ENCODE measurements at places on chromosomes 5 and 9.

- no peak for DNase-seq
Measured at GRCh38 chr9:34253460-34253837, 74.6 kb downstream of the UBAP1 start.

DNA sequence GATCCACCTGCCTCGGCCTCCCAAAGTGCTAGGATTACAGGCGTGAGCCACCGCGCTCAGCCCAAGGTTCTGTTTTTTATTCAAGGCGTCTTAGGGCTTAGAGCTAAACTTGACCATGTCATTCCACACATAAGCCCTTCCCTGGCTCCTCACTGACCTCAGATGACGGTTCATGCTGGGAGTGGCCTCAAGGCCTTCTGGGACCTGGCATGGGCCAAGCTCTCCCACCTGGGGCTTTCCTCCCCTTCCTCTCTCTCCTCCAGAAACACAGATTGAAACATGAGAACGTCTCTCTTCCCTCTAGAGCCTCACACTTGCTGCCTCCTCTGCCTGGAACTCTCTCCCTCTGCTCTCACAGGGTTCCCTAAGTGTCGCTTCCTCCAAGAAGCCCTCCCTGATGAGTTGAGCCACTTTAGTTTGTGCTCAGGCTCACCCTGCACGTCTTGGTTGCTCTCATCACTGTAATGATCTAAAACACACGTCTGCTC lies 155.6 kb upstream of the IER5L start:
- DNase-seq = no peak

GRCh38 chr9:123483191-123483803 lies 127.3 kb downstream of the CRB2 start:
- DNase-seq = no peak

GRCh38 chr9:72485821-72486593 lies 35.4 kb upstream of the TMC1 start:
- DNase-seq = no peak

GRCh38 chr5:122259995-122260394 lies 52.0 kb upstream of the SNCAIP start:
- DNase-seq = no peak

DNA sequence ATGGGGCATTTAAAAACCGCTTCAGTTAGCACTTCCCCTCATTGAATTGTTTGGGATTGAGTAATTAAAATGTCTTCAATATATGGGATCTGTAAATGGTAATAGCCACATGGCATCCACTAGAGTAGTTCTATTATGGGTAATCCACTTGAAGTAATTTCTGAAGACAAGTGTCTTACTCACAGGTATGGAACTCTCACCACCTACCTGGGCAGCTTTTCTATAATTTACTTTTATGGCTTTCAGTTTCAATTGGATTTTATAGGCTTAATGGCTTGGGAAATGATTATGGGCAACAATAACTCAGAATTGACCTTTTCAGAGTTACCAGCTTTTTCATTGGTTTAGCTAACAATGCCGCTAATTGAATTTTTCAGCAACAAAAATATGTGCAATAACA lies 597.9 kb downstream of the PTPRD start:
- no peak for DNase-seq

- no peak for DNase-seq
Measured at GRCh38 chr9:83027153-83027891, 35.6 kb downstream of the RASEF start.

- DNase-seq = no peak
Measured at GRCh38 chr9:91282292-91282691, 79.4 kb downstream of the AUH start.

- DNase-seq = no peak
Measured at GRCh38 chr9:116190637-116191396, 37.2 kb downstream of the PAPPA start.

DNA sequence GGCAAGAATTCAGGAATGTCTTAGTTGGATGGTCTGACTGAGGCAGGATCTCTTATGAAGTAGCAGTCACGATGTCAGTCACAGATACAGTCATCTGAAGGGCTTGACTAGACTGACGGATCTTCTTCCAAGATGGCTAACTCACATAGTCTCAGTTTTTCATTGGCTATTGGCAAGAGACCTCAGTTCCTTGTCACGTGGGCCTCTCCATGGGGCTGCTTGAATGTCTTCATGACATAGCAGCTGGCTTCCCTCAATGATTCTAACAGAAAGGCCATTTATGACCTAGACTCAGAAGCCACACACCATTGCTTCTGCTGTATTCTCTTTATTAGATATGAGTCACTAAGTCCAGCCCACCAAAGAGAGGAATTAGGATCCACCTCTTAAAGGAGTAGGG lies 4.7 kb downstream of the APC start:
- DNase-seq = no peak

GRCh38 chr5:157989296-157989695 lies 130.4 kb upstream of the CLINT1 start:
- DNase-seq = no peak

GRCh38 chr9:16191191-16191590 lies 638.3 kb downstream of the CCDC171 start:
- DNase-seq = no peak

- no peak for DNase-seq
Measured at GRCh38 chr9:98860871-98861293, 53.4 kb downstream of the GALNT12 start.

- DNase-seq = no peak
Measured at GRCh38 chr9:9002826-9003583, 1203.4 kb upstream of the DMAC1 start.
